ENCODE measurements at places on chromosomes 6 and 20.

DNA sequence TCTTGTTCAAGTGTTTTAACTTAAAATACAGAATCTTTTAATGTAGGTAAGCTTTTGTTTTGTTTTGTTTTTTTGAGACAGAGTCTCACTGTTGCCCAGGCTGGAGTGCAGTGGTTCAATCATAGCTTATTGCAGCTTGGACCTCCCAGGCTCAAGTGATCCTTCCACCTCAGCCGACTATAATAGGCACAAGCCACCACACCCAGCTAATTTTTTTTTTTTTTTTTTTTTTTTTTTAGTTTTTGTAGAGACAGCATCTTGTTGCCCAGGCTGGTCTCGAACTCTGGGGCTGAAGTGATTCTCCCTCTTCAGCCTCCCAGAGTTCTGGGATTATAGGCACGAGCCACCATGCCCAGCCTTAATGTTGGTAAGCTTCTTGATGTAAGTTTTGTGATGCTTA is 3.3 kb downstream of the EFHC1 start:
- no peak for DNase-seq

- no peak for DNase-seq
Measured at GRCh38 chr6:159463119-159463829, 229.8 kb downstream of the SOD2 start.

DNA sequence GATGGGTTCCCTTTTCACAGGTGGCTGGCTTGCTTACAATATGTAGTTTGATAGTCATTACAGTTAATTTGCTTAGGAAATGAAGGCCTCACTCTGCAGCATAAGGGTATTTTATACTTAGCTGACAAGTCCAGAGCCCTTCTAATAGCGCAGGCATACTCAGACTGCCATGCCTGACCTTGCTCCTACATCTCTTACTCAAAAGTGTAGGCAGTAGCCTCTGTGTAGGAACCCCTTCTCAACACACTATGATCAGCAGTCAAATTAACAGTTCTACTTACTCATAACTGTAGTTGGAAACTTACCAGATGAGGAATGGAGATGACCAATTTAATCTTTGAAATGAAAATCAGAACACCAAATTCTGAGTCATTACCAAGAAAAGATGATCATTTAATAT is 373.5 kb downstream of the TBC1D32 start:
- no peak for DNase-seq

GRCh38 chr6:40308533-40309306 is 278.4 kb downstream of the LRFN2 start:
- DNase-seq = peak; percentile 9

- DNase-seq = no peak
Measured at GRCh38 chr6:6793388-6794250, 205.1 kb downstream of the LY86 start.

DNA sequence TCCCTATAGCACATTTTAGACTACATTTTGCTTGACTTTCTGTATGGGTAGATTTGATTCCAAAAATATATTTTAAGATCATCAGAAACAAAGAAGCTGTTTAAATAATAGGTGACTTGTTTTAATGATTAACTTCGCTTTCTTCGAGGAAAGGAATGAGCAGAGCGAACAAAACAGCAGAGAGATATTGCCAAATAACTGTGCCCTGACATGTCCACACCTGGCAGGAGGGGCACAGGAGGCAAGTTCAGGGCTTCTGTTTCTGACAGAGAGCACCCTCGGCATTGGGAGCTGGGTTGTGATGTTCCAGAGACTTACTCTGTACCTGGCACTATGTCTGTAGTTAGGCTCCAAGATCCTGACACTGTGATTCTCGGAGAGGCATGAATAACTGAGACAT is 155.7 kb upstream of the SASH1 start:
- no peak for DNase-seq

DNA sequence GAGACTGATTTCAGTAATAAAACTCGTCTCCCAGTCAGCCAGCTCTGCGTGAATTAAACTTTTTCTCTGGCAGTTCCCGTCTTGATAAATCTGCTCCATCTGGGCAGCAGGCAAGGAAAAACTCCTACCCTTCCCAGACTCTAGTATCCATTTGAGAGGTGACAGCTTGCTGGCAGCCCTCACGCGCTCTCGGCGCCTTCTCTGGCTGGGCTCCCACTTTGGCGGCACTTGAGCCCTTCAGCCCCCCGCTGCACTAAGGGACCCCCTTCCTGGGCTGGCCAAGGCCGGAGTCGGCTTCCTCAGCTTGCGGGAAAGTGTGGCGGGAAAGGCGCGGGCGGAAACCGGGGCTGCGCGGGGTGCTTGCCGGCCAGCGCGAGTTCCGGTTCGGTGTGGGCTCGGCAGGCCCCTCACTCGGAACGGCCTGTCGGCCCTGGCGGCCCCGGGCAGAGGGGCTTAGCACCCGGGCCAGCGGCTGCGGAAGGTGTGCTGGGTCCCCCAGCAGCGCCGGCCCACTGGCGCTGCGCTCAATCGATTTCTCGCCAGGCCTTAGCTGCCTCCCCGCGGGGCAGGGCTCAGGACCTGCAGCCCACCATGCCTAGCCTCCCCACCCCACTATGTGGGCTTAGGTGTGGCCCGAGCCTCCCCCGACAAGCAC is 21.8 kb upstream of the GMPR start:
- no peak for DNase-seq

DNA sequence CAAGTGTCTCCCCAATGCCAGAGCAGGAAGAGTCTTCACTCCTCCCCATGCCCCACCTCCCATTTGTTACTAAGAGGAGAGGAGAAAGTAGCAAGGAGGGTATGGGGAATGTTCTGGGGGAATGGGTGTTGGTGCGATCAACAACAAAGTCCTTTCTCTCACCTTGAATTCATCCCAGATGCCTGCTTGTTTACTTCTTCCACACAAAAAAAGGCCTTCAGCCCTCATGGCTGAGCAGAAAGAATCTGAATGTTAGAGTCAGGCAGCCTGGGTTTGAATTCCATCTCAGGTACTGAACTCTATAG is 9.9 kb downstream of the MOG start:
- no peak for DNase-seq

- no peak for DNase-seq
Measured at GRCh38 chr6:3333263-3333662, 74.5 kb downstream of the PSMG4 start.

GRCh38 chr6:112524071-112524470 is 176.9 kb downstream of the RFPL4B start:
- no peak for DNase-seq

GRCh38 chr6:37699138-37699766 is 1.6 kb upstream of the MDGA1 start:
- DNase-seq = no peak

- DNase-seq = peak; percentile 24
Measured at GRCh38 chr6:116034327-116034726, 26.4 kb downstream of the FRK start.

DNA sequence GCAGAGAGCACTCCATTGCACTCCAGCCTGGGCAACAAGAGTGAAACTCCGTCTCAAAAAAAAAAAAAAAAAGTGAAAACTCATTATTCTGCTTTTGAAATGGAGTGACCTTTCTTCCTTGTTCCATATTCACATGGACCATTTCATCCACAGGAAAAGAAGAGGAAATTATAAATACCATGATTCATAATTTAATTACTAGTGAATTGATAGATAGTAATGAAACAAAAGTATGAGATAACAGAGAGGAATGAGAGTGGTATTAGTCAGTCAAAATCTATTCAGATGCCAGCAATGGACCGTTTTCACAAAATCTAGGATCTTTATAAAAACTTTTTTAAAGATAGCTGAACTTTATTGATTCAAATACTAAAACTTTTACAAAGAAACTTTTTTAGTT is 443.1 kb upstream of the FLRT3 start:
- no peak for DNase-seq

DNA sequence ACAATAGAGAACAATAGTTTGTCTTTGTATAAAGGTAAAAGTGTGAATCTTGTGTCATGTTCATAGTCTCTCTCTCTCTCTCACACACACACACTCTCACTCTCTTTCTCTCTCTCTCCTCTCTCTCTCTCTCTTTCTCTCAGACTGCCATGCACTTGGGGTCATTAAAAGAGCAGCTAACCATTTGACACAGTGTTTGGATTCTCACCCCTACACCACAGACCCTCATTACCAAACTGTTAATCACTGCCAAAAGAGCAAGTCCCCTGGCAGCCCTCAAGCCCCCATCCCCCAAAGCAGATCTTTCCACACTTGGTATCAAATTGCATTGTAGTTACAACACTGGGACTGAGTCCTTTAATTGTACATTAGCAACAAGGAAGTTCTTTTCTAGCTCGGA is 305.8 kb upstream of the RSPO3 start:
- DNase-seq = no peak

- DNase-seq = no peak
Measured at GRCh38 chr6:1593958-1594314, 15.8 kb upstream of the FOXC1 start.

DNA sequence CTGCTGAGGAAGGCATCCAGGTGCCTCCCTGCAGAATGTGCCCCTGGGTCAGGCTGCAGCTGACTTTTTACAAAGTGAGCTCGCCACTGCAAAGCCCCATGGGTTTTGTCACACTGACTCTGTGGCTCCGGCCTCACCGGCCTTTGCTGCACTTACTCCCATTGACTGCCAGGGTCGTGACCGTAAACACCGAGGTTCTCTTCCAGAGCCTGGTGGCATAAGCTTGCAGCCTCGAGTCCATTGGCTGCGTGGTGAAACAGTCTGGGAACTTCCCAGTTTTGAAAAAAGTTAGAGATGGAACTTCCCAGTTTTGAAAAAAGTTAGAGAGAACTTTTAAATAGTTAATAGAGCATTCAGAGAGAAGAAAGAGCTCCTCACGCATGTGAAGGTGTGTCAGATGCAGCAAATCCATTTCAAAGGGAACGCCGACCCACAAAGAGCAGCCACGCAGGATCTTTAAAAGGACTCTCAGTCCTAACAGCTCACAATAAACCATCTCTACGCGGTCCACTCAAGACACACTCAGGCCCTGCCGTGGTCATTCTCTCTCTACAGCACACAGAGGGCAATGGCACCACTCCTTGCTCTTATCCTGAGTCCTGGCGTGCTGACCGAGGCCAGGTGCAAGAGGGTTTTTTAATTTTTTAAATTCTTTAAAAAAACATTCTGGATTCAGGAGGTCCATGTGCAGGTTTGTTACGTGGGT is 12.8 kb downstream of the RAMACL start:
- no peak for DNase-seq

DNA sequence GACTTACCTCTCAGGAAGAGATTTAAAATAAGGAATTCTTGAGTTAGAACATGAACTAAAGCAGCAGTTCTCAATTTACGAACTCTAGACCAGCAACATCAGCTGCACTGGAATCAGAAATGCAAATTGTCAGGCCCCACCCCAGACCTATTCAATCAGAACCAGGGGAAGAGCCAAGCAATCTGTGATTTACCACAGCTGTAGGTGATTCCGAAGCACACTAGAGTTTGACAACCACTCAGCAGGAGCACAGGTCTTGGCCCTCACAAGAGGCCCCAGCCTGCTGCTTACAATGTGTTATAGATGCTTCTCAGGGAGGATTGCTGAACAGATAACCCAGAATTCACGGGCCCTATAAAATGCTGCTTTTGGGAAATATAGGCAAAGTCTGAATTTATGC is 279.2 kb downstream of the PTPRK start:
- no peak for DNase-seq

GRCh38 chr6:52391599-52391998 is 28.5 kb upstream of the EFHC1 start:
- no peak for DNase-seq

DNA sequence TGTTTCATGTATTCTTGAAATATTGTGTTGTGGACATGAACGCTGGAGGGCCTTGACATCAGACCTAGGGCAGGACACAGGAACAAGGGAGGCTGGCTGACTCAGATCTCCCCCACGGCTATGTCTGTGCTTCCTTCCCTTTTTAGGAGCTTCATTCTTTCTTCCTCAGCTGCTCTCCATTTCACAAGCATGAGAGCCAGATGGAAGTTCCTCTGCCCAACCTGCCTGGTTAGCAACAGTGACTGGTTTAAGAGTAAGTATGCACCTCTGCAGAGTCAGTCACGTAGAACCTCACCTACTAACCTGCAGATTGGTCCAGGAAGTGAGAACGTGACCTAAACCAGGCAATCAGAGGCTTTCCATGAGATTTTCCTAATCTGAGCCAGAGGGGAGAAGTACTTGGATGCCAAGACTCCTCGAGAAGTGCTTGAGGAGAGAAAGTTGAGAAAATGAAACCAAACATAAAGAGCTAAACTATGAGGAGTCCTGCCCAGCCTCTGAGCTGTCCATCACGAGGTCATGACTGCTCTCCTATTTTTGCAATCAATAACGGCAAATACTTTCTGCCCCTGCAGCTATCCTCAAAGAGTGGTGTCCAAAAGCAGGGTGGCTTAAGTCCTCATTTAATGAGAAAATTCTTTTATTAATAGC is 465.2 kb upstream of the CITED2 start:
- no peak for DNase-seq

- DNase-seq = no peak
Measured at GRCh38 chr6:123804014-123804786, 535 bp downstream of the NKAIN2 start.

DNA sequence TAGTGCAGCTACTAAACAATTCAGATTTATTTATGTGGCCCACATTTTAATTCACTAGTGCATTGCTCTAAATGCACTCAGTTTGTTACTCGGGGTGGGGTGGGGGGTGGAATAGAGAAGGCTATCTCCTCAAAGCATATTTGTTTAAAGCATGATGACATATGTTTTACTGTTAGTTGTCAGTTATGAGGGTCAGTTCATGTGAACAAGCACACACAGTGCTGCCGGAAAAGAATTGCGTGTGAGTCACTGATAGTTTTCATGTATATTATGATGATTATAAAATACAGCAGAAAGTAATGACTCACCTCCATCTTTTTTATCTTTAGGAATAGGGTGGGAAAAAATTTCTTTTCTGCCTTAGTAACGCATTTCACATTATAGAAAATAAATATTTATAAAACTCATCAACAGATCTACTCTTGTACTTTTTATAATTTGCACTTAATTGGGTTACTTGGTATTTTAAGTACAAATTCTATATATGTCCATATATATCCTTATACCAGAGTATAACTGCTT is 42.2 kb upstream of the STXBP5 start:
- DNase-seq = no peak

DNA sequence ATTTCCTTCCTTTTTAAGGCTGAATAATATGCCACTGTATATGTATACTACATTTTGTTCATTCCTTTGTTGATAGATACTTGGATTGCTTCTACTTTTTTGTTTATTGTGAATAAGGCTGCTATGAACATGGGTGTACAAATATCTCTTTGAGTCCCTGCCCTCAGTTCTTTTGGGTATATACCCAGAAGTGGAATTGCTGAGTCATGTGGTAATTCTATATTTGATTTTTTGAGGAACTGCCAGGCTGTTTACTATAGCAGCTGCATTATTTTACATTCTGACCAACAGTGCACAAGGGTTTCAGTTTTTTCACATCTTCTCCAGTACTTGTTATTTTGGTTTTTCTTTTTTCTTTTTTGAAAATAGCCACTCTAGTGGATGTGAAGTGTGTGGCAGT is 34.1 kb downstream of the CDS2 start:
- no peak for DNase-seq

All from stromal cell of bone marrow (primary cell).